ENCODE measurements at places on chromosomes 2 and 18. TPM values are rescaled to one million over a fixed set of nuclear protein-coding genes. Genes with fewer than 3 reads are reported as not detected.

Gene CD226
- total RNA-seq, result not detected

- H3K27ac ChIP-seq, result no peak overlapping the region
- no peaks in the 10 kb centered on the region for H3K27me3 ChIP-seq
- no peak overlapping the region for H3K4me3 ChIP-seq
- DNase-seq, result no peak
- no peaks in the 10 kb centered on the region for H3K36me3 ChIP-seq
Observed at GRCh38 chr2:186984966-186985365, 136.0 kb upstream of the ZSWIM2 start.

Gene ANKRD30BL
- 0.62 TPM for total RNA-seq

Gene PPP3R1
- total RNA-seq, result 52.7 TPM

- H3K36me3 ChIP-seq, result no peaks in the 10 kb centered on the region
- H3K27ac ChIP-seq, result no peak overlapping the region
- DNase-seq, result no peak
- no peak overlapping the region for H3K4me3 ChIP-seq
- peaks cover 7% of the 10 kb centered on the region for H3K4me1 ChIP-seq
Observed at GRCh38 chr2:58715344-58715743, 474.2 kb upstream of the FANCL start.

DNA sequence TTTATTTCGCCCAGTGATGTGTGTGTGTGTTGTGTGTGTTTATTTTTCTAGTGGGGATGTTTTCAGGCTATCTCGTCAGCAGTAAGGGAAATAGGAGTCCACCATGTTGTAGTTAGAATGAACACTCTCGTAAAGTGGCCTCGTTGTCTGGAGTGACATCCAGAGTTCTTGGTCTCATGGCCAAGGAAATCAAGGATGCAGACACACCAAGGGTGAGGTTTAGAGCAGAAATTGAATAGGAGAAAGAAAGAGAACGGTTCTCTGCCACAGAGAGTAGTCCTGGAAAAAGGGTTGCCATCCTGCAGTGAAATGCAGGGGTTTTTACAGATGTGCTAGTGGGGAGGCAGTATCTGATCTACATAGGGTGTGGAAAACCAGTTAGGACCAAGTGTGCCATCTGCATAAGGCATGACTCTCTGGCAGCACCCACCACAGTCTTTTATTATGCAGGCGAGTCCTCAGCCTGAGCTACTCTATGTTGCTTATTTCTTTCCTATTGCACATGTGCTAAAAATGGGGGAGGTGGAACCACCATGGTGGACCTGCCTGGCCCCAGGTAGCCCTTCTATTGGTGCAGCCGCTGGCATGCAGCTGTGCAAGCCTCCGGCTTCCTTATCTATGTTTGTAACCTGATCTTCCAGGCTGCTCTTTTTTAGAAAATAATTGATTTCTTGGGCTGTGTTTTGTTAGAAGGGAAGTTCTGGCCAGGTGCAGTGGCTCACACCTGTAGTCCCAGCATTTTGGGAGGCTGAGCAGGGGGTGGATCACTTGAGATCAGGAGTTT lies 23.2 kb downstream of the RALB start:
- DNase-seq, result no peak
- no peak overlapping the region for H3K27ac ChIP-seq
- H3K27me3 ChIP-seq, result no peaks in the 10 kb centered on the region

DNA sequence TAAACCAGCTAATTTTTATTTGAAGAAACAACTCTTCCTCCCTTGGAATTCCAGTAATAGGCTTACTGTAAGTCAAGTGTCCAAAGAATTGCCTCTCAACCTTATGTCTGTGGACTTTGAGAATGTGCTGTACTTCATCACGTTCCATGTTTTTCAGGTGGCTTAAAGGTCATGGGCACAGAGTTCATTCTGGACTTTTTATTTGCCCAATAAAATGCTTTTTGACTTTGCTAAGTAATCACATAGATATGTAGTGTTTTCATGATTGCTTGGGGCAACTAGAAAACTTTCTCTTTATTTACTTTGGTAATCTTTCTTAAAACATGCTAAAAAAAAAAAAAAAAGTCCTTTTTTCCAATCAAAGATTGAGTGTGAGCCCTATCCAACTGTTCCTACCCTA lies 10.4 kb upstream of the DNAH7 start:
- no peak overlapping the region for H3K27ac ChIP-seq
- no peaks in the 10 kb centered on the region for H3K36me3 ChIP-seq
- H3K4me3 ChIP-seq, result no peak overlapping the region
- no peaks in the 10 kb centered on the region for H3K27me3 ChIP-seq

GRCh38 chr2:96330407-96330806 lies 5.2 kb upstream of the NCAPH start:
- DNase-seq, result no peak
- H3K4me3 ChIP-seq, result no peak overlapping the region
- no peaks in the 10 kb centered on the region for H3K4me1 ChIP-seq
- peaks cover 11% of the 10 kb centered on the region for H3K27me3 ChIP-seq
- no peak overlapping the region for H3K27ac ChIP-seq

Gene CNPPD1
- 18.2 TPM for total RNA-seq

GRCh38 chr18:72468021-72468710 lies 76.0 kb downstream of the CBLN2 start:
- H3K27me3 ChIP-seq, result no peaks in the 10 kb centered on the region
- H3K27ac ChIP-seq, result no peak overlapping the region
- H3K4me3 ChIP-seq, result no peak overlapping the region
- no peaks in the 10 kb centered on the region for H3K4me1 ChIP-seq
- DNase-seq, result no peak

DNA sequence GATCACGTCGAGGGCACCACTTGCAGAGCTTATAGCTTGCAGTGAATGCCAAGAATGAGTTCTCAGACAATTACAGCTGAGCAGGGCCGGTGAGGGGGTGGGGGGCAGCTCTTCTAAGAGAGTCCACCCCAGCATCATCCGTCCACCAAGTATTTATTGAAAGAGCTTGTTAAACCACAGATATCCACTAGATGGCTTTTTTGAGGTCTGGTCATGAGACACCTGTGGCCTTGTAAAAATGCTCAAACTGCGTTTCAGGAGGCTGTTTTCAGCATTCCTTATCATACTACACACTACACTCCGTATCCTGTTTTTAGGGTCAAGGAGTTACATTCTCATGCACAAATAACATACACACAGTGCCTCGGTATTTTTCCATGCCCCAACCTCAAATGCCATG lies 51.5 kb downstream of the DNAJC10 start:
- peak; percentile 72 for DNase-seq
- no peak overlapping the region for H3K27ac ChIP-seq
- peaks cover 12% of the 10 kb centered on the region for H3K36me3 ChIP-seq
- no peaks in the 10 kb centered on the region for H3K27me3 ChIP-seq
- no peaks in the 10 kb centered on the region for H3K4me1 ChIP-seq

DNA sequence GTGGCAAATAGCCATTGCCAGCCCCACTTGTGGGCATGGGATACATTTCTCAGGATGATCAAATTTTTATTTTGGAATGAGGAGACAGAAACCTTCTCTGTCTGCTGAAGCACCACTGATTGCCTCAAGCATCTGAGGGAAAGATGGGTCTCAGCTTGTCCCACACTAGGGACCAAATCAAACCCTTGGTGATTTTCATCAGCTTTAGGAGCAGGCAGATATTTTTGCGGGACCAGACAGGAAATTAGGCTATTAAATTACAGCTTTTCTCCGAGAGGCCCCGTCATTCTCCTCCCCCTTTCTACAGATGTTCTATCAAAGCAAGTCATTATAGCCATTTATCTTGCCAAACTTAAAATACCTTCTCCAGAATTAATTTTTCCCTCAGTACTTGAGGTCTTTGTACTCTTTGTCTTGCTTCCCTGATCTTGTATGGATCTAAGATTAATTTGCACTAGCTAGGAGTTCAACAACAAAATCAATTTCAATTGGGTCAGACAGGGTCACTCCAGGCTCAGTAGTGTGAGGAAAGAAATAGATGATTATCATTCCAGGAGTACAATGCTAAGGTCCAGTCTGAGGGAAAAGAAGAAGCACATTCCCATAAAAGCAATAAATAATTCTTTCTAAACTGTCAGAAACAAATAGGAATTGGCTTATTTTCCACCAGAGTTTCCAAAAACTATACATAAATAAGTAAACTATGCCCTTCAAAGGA lies 818.1 kb upstream of the SOX11 start:
- no peak for DNase-seq
- H3K4me1 ChIP-seq, result no peaks in the 10 kb centered on the region
- H3K36me3 ChIP-seq, result no peaks in the 10 kb centered on the region
- no peak overlapping the region for H3K4me3 ChIP-seq
- no peak overlapping the region for H3K27ac ChIP-seq
- H3K27me3 ChIP-seq, result no peaks in the 10 kb centered on the region

Gene LYG2
- total RNA-seq, result not detected

GRCh38 chr2:114698520-114698919 lies 256.1 kb downstream of the DPP10 start:
- H3K36me3 ChIP-seq, result no peaks in the 10 kb centered on the region
- H3K27ac ChIP-seq, result no peak overlapping the region
- H3K4me1 ChIP-seq, result no peaks in the 10 kb centered on the region
- no peaks in the 10 kb centered on the region for H3K27me3 ChIP-seq

DNA sequence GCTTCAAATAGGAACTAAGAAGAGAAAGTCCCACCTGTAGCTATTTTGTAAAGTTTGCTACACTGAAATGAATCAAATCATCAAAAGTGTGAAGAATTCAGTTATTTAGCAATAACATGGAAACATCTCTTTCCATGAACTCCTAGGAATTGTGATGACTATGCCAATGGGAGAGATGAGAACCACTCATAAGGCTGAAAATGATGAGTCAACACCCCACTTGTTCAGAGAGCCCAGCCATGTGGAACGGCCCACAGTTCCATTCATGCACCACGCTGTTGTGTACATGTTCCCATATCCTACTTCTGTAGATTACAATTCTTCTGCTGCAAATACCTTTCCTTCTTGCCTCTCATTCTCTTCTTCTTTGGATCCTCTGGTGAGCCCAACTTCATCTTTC lies 645.5 kb upstream of the ID2 start:
- H3K36me3 ChIP-seq, result no peaks in the 10 kb centered on the region
- H3K27ac ChIP-seq, result no peak overlapping the region
- H3K4me1 ChIP-seq, result no peaks in the 10 kb centered on the region
- no peak for DNase-seq
- no peak overlapping the region for H3K4me3 ChIP-seq
- no peaks in the 10 kb centered on the region for H3K27me3 ChIP-seq
